ENCODE measurements at places on chromosomes 4 and X.

- no peak for DNase-seq
These were observed 104.8 kb upstream of the KIT start for GRCh38 chr4:54553001-54553400.

DNA sequence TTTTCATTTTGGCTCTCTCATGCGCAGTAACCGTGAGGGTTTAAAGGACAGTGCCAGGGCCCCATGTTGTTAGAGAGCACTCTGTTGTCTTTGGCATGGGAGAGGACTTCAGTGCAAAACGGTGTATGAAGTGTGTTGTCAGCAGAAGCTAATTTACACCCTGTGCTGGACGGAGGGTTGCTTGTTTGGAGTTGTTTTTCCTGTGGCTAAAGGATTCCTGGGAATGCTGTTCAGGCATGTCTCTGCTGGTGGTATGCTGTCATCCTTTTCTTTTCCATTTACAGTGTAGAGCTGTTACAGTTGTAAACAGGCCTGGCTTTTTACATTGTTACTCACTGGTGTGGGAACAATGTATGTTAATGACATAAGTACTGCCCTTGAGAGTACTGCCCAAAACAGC, 206.3 kb downstream of the CBR4 start:
- DNase-seq = no peak

GRCh38 chr4:102543030-102543928, 42.1 kb downstream of the NFKB1 start:
- DNase-seq = no peak

DNA sequence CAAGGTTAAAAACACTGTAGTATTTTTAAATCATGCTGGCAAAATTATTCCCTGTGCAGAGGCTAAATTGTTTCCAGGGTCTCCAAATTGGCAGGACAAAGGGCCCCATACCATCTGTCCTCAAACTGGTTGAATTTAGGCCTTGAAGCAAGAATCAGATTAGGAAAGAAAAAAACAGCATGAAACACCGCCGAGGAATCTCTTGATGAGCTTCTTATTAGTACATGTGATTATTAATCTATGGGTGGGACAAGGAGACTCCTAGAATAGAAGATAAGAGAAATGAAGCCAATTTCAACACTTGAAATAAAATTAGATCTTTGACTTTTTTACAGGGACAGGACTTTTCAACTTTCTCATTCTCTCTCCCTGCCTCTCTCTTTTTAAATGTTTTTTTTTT, 7.1 kb upstream of the CLNK start:
- DNase-seq = no peak

GRCh38 chr4:168621806-168622589, 125.1 kb downstream of the PALLD start:
- DNase-seq = no peak

DNA sequence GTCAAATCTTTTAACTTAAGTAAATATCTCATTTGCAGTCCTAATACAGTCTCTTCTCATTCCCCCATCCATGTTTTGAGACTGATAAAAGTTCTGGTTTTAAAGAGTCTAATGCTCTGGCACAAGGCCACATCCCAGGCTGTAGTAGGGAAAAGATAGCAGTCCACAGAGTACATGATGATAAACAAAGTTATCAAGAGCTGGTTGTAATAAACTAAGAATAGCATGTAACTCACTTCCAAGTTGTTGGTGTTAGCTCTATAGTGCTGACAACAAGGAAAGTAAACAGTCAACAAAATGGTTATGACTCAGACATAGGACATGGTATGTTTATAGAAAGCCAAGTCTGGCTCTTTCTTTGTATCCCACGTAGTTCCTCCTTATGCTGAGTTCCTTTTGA, 21.8 kb upstream of the AREG start:
- DNase-seq = no peak

GRCh38 chr4:26171941-26172340, 148.9 kb upstream of the RBPJ start:
- no peak for DNase-seq

GRCh38 chrX:56099271-56099670, 132.9 kb upstream of the KLF8 start:
- no peak for DNase-seq

DNA sequence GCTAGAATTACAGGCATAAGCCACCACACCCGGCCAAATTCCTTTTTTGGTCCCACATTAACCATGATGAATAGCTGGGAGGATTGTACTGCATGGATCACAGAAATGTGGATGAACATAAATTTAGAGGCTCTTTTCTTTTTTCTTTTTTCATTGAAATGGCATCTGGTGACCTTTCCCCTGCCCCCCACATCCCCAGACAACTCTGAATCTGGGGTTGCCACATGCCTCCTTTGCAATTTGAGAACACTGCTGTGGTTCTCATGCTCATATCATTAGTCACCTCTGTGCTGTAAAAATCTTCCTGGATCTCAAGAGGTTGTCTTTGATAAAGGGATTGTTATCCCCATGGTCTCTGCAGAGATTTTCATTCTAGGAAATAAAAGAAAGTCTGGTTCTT, 22.8 kb upstream of the FMR1NB start:
- no peak for DNase-seq

- DNase-seq = no peak
These were observed 48.3 kb downstream of the MAP7D3 start for GRCh38 chrX:136202889-136203288.

DNA sequence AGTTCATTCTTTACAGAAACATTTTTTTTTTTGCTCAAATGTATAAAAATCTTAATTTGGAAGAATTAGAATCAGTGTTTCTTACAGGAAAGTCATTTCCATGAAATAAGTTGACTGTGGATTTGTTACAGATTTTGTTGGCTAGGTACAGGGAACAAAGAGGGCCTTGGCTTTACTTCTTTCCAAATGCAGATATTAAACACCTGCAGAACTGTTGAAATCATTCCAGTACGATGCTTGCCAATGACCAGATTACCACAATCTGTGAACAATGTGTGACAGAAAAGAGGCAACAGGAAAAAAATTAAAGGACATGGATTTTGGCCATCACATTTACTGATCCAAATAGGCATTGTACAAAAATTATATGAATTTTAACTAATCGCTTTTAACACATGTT, 70.8 kb downstream of the ANXA10 start:
- DNase-seq = no peak

- no peak for DNase-seq
These were observed 33.5 kb upstream of the RASSF6 start for GRCh38 chr4:73653695-73654106.

- no peak for DNase-seq
These were observed 30.0 kb downstream of the HTN1 start for GRCh38 chr4:70080205-70080604.

DNA sequence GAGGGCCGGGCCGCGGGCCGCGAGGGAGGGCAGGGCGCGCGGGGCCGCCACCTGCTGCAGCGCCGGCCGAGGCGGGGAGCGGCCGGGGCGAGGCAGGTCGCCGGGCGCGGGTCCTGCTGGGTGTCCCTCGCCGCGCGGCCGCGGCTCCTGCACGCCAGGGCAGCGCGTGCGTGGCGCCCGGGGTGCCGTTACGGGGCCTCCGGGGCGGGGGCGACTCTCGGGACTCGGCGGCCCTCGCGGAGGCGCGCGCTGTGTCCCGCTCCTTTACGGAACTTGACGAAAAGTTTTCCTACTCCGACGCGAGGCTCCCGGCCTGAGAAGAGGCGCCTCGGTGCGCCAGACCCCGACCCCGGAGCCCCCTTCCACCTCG, 329 bp downstream of the TBC1D14 start:
- DNase-seq = no peak

- no peak for DNase-seq
These were observed 190.6 kb downstream of the MID1IP1 start for GRCh38 chrX:38991656-38992440.
